ENCODE measurements at places on chromosomes 6 and 20.

GRCh38 chr20:17666481-17666880 is 15.6 kb downstream of the RRBP1 start:
- DNase-seq = no peak

GRCh38 chr6:109240370-109241084 is 141.7 kb downstream of the CD164 start:
- DNase-seq = no peak

- no peak for DNase-seq
Observed at GRCh38 chr6:167824591-167825331, 1.9 kb upstream of the AFDN start.

DNA sequence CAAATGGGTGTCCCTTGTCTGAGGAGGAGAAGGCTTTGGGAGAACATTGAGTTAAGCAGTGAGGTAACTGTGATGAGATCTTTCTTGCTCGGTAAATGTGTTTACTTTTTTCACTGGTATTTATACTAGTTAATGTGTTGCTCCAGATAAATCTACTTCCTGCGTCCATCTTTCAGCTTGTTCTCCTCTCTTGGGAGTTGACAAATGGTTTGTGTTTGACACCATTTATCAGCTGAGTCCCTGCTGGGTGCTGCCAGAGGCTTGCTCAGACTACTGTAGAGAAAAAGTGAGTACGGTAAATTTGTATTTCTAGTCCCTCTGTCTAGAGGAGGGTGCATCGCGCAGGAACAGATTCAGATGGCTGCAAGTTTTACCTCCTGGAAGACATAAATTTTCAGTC is 8.3 kb upstream of the PRDM1 start:
- no peak for DNase-seq

- no peak for DNase-seq
Observed at GRCh38 chr6:12748815-12749521, 32.4 kb downstream of the PHACTR1 start.

- no peak for DNase-seq
Observed at GRCh38 chr20:20102716-20103258, 50.5 kb downstream of the CFAP61 start.
